COR-L47 (cell line): ENCODE measurements at places on chromosomes 16 and 17.

GRCh38 chr16:80263848-80264694 lies 276.7 kb upstream of the DYNLRB2 start:
- DNase-seq = no peak

DNA sequence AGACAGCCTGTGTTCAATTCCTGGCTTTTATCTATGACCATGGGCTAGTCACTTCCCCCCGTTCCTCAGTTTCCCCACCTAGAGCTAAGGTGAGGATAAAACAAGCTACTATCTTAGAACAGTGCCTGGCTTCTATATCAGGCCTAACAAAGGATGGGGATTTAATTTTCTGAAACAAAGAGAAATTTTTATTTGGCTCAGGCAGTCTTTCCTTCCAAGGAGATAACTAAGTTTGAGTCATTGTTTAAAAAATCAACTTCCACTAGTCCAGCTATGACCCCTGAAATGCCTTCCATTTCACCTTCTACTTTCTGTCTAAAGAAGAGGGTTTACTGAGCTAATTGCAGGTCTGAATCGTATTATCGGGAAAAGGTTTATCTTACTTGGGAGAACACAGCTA lies 99.0 kb downstream of the CMIP start:
- DNase-seq = no peak

- no peak for DNase-seq
Measured at GRCh38 chr16:47865337-47865855, 290.4 kb downstream of the ABCC12 start.

DNA sequence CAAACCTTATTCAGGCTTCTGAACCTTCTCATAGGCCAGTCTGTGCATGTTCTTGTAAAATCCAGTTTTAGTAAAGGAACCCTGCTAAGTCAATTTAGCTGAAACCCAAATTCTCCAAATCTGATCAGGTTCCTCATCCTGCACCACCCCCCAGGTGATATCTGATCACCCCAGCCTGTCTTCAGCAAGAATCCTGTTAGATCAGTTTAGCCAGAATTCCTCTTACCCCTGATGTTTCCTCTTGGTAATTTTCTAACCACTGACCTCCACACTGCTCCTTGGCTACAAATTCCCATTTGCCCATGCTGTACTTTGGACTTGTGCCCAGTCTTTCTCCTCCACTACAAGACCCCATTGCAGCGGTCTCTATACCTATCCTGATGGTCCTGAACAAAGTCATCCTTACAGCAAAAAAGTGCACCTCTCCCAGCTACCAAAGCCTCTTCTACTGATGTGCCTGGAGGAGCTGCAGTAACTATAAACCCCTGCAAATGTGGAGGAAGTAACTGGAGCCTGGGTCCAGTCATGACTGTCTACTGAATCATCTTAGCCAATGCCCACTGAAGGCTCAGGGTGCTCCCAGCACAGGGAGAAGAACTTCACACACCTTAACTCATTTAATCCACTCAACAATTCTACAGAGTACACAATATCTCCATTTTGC lies 23.8 kb downstream of the TEX14 start:
- no peak for DNase-seq

- DNase-seq = no peak
Measured at GRCh38 chr16:9049241-9049640, 42.2 kb upstream of the HAPSTR1 start.

- no peak for DNase-seq
Measured at GRCh38 chr16:4691666-4692412, 1.5 kb upstream of the NUDT16L1 start.

DNA sequence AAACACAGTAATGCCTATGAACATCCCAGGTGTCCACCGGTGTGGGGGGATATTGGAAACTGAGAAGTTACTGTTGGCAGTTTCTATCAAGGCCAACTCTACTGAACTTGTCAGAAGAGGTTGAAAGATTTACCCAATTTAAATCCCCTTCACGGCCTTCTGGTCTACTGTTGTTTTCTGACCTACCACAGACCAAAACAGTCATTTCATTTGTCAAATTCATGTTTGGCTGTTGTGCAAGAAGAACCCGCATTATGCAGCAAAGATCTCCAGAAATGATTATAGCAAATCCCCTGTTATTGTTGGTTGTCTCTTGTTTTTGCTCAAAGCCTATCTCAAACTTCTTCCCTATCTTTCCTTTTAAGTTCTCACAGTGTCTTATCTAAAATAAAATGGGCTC lies 73.1 kb upstream of the MAF start:
- DNase-seq = no peak

DNA sequence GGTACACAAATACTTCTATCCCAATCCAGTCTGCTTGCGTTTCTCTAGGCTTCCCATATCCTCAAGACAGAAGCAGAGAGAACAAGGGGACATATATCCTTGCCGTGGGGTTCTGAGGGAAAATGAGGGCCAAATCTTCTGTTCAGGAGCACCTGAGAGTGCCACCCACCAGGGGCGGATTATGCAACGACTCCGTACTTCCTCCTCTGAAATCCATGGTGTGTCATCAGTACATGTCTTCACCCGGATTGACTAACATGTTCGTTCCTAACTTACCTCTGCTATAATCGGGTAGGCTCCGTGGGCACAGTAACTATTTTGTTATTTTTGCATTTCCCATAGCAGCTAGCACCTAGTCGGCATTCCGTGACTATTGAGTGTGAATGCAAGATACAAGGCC lies 7.8 kb upstream of the ZNF200 start:
- DNase-seq = no peak

- no peak for DNase-seq
Measured at GRCh38 chr16:72024862-72025382, 16.4 kb downstream of the DHODH start.

- DNase-seq = no peak
Measured at GRCh38 chr16:55559233-55559632, 7.3 kb upstream of the CAPNS2 start.

DNA sequence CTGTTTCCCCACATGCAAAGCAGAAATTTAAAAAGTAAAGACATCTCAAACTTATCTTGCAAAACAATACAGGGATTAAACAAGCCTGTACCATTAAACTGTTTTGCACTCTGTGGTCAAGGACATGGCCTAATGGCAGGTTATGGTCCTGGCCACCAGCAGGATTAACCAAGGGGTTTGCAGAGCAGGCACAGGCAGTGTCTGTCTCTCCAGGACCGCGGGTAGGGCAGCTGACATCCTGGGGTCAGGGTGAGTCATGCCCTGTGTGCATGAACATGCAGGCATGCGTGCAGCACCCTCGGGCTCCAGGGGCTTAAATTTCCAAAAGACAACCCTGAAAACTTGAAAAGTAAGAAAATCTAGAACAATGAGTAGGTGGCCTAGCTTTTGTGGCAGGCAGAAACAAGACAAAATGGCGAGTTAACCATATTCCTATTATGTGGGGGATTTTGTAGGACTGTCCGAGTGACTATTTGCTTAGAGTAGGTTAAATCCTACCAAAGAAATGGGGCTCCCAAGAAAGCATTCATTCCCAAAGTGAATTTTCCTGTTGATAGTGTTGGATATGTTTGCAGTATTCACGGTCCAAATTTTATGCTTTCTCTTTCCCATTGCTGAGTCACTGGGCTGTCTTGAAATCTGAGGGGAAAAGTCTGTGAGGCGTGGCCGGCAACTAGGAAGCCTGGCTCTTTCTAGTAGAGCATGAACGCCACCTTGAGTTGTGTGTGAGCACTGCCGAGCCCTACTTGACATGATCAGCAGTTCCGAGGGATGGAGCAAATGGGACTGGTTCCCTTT lies 158.4 kb upstream of the FAM20A start:
- peak; percentile 79 for DNase-seq

DNA sequence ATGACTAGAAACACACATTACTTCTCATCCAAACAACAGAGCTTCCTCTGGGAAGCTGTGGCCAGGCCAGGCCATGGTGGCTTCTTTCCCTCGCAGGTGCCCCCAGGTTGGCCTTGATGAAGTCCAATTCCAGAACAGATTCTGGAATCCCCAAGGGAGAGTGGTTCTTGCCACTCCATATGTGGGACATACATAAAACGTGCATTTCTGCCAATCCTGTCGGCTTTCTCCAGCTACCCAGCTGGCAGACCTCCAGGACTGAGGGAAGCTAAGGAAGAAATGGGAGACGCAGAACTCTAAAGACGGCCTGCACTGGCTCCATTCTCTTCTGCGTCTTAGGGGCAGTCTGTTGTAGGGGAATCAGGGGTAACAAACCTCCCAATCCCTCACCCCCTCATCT lies 219.2 kb upstream of the CDH5 start:
- no peak for DNase-seq

DNA sequence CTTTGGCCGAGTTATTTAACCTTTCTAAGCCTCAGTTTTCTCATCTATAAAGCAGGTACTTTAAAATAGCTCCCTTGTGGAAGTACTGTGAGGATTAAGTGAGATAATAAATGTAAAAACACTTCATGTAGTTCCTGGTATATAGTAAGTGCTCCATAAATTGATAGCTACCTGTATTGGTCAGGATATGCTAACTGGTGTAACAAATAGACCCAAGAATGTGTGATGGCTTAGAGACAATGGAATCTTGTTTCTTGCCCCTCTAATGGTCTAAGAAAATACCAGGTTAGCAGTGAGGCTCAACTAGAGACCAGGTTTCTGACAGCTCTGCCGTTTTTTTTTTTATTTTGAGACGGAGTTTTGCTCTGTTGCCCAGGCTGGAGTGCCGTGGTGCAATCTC lies 29.8 kb downstream of the CCR7 start:
- DNase-seq = no peak

GRCh38 chr17:58416937-58417299 lies 416 bp downstream of the RNF43 start:
- no peak for DNase-seq

DNA sequence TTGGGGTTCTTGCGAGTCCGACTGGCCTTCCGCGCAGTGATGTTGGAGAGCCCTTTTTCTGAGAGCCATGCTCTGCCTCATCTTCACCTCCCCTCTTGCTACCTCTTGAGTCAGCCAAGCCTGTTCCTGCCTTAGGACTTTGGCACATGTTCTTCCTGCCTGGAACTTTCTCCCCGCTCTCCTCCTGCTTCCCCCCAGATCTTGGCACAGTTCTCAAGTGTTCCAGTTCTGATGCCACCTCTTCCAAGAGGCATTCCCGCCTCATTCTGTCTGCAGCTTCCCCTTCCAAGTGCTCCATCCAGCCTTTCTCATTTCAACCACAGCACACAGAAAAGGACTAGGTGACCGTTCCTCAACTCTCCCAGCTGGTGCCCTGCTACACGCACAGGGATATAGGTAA lies 7.7 kb downstream of the AKAP1 start:
- DNase-seq = no peak

- no peak for DNase-seq
Measured at GRCh38 chr16:81415751-81416150, 28.9 kb upstream of the CMIP start.

- no peak for DNase-seq
Measured at GRCh38 chr17:61444831-61445230, 7.4 kb upstream of the TBX4 start.

DNA sequence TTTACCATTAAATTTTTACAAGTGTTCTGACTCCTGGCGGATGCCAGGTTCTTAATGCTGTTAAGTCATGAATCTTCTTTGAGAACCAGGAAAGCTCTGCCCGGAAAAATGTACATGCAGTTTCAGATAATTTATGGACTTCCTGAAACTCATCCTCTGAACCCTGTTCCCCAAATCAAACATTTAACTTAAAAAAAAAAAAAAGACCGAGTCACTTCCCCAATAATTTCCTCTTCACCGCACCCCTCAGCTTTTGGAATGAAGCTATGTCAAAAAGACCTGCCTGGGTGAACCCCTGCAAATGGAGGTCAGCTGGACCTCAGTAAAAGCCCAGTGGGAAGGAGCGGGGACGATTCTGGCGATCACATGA lies 15.0 kb downstream of the ZNF232 start:
- no peak for DNase-seq

GRCh38 chr17:32206861-32207260 lies 58.8 kb upstream of the RHBDL3 start:
- DNase-seq = no peak

- no peak for DNase-seq
Measured at GRCh38 chr16:13289515-13289914, 388.1 kb downstream of the SHISA9 start.

GRCh38 chr17:563616-564015 lies 151.0 kb downstream of the VPS53 start:
- no peak for DNase-seq

DNA sequence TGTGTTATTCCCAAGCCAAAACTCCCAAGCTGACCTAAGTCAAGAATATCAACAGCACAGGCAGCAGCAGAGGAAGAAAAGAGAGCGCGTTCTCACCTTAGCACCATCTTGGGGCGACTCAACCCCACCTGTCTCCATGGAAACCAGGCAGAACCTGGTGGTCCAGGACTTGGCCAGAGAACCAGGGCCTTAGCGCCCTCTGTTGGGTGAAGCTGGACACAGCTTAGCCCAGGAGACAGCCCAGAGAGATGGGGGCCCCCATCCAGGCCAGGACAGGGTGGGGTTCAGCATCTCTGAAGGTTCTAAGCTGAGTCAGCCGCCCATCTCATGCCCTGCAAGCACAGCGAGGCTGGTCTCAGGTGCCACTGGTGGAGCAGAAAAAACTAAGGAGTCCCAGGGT lies 60.1 kb upstream of the TMEM132E start:
- peak; percentile 6 for DNase-seq

GRCh38 chr16:14244196-14245010 lies 173.3 kb downstream of the MRTFB start:
- no peak for DNase-seq

DNA sequence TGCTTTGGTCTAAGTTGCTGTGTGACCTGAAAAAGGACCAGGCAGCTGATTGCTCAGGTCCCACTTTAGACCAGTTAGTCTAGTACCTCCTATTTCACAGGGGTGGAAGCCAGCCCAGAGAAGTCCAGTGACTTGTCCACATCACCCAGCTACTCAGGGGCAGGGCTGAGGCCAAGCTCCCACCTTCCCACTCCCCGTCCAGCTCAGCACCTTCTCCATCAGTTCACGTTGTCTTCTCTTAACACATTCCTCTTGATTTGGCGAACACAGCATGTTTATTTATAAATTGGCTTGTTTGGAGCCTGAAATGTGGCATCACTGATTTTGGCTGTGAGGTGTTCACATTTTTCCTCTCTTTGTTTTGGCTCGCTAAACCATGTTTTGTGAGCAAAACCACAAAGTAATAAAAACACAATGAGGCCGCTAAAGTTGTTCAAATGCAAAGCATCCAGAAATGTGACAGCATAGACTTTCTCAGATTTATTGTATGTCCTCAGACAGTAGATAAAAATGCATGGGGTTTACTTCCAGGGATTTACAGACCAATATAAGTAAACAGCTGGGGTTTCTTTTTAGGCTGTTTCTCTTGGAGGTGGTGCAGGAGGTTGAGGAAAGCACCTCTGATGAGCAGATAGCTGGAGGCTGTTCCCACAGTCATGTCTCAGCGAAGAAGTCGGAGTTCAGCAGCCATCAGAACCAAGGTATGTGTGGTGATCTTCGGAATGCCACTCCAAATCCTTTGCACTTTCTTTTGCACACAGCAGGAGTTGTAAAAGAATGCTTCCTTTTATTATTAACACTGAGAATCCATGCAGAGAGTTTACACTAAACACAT lies 88.4 kb downstream of the PLXDC1 start:
- no peak for DNase-seq

DNA sequence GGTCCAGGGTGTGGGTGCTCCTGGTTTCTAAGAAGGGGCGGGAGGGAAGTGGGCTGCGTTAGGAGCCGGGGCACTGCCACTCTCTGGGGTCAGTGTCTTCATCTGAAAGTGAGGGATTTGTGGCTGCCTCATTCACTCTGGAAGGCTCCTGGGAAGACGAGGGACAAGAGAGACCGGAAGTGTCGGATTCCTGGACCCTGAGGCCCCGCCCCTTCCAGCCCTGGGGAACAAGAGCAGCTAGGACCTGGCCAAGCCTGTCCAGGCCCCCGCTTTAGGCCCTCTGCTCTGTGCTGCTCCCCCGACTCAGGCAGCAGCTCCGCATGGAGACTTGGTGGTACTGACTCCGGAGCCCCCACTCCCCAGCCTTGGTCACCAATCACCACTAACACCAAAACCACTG lies 6.5 kb downstream of the LGALS3BP start:
- no peak for DNase-seq
